ENCODE measurements at places on chromosomes 6 and 20. TPM values are rescaled to one million over a fixed set of nuclear protein-coding genes. Genes with fewer than 3 reads are reported as not detected.

Gene GGTLC1
- not detected for total RNA-seq

Gene C20orf202
- total RNA-seq: not detected

Gene ZNF334
- 2.8 TPM for total RNA-seq

Gene HSF2
- total RNA-seq: 14.3 TPM

Gene ZNF391
- 0.73 TPM for total RNA-seq

Gene CFAP61
- not detected for total RNA-seq

Gene TCP11
- total RNA-seq: 0.39 TPM

Gene ATP6V1G2
- 2.1 TPM for total RNA-seq

Gene OR2J3
- total RNA-seq: not detected

Gene EYS
- total RNA-seq: not detected

Gene HSPA1L
- 0.62 TPM for total RNA-seq

Gene DSTN
- total RNA-seq: 221 TPM

Gene SLC39A7
- total RNA-seq: 143 TPM

Gene ZNF76
- 18.8 TPM for total RNA-seq

Gene FUCA2
- total RNA-seq: 38.5 TPM

All from cardiac ventricle fibroblast (primary cell).